ENCODE measurements at places on chromosomes 3 and 15.

- DNase-seq: no peak
Observed at GRCh38 chr3:54756330-54756731, 171.5 kb downstream of the LRTM1 start.

DNA sequence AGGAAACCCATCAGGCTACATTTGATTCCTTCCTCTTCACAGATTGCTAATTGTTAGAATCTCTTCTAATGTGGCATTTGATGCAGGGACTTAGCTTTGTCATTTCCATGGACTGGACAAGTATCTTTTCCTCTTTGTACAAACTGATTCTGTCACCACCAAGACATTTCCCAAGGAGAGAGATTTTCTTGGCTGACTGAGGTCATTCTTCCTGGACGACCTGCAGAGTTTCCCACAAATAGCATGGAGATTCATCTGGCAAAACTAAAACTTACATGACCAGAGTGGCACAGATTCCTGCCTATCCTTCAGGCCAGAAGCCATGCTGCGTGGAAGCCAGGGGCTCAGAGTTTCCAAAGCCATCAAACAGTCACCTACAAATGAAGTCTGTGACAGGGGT lies 269.2 kb upstream of the LRTM1 start:
- no peak for DNase-seq

DNA sequence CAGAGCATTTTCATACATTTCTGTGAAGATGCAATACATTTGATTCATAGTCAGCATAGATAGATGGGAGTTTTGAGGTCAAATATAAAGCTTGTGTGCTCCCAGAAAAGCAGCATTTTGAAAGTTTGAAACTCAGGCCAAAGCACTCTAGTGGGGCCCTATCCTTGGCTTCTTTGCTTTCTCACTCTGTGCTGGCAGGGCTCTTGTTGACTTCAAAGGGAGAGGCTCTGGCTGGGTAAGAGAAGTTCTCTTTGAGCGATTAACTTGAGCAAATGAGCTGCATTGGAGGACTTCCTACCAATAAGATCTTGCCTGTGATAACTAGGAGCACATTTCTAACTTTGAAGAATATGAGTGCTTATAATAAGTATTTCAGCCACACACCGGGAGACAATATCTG lies 214.0 kb upstream of the RARB start:
- DNase-seq: no peak

- DNase-seq: no peak
Observed at GRCh38 chr3:105369500-105370371, 3.0 kb downstream of the ALCAM start.

GRCh38 chr3:192747145-192747544 lies 19.8 kb upstream of the FGF12 start:
- DNase-seq: no peak

- no peak for DNase-seq
Observed at GRCh38 chr15:24729760-24730159, 54.2 kb downstream of the NPAP1 start.

GRCh38 chr3:194865615-194866014 lies 179.9 kb downstream of the FAM43A start:
- DNase-seq: no peak

DNA sequence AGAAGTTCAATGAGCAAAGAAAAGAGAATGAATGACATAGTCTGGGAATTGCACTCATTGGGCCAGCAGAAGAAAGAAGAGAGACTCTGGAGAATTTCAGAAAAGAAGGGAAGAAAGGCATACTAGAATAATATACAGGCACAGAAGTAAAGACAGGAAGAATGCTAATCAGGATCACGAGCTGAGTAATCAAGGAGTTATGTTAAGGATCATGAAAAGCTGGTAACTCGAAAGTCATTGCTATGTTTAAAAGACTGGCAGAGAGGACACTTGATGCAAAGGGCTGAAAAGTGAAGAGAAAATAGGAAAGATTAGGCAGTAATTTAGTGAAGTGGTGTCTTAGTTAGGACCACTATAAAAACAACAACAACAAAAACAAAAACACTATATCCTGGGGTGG lies 284.1 kb downstream of the ZBBX start:
- DNase-seq: no peak

GRCh38 chr3:156598413-156598812 lies 43.5 kb upstream of the SSR3 start:
- no peak for DNase-seq

GRCh38 chr3:105629718-105630117 lies 239.1 kb downstream of the CBLB start:
- no peak for DNase-seq

DNA sequence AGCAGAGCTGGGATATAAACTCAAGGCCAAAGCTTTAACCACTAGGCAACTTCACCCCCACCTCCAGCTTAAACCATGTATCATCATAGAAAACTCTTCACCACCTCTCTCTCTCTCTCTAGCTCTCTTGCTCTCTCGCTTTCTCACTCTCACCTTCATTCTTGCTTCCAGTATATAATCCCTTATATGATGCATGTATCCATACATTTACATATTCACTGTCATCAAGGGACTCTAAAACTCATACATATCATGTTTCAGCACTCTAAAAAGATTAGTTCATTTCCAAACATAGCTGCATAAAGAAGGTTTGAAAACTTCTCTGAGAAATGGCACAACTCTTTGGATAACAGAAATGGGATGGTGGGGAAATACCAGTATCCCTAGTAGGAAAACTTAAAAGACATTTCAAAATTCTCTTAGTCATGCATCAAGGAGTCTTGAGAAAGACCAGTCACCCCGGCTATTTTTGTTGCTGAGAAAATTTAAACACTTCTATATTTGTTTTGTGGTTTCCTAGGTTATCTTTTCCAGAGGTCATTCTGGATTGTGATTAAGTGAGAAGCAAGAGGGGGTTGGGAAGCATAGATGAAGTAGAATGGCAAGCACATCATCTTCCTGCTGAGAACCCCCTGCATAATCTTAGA lies 447.8 kb upstream of the THBS1 start:
- no peak for DNase-seq

DNA sequence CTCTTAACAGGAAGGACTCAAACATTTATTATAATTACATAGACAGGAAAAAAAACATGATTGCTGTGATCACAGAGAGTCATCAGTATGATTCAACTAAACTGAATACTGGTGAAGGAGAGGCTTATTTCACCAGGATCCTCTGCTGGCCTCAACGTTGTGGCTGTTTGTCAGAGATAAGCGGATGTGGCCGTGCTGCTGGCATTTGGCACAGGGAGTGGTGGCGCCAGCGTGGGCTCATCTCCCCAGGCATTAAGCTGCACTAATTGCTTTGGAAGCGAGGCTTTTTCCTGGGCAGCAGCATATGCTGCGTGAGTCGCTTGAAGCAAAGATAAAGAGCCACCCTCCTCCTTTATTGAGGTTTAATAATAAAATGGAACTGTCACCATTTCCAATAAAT lies 306.7 kb downstream of the LRTM1 start:
- no peak for DNase-seq

Data from stimulated activated CD8-positive, alpha-beta memory T cell treated with anti-CD3 and anti-CD28 coated beads, Interleukin-2, amount 100 ng/mL, for 1 hour (primary cell).